ENCODE measurements at places on chromosomes 12 and 14. TPM values are rescaled to one million over a fixed set of nuclear protein-coding genes. Genes with fewer than 3 reads are reported as not detected.
A peak's percentile ranks its signal among the peaks of the same experiment; 100 is the strongest.

- no peak for ATAC-seq
Observed at GRCh38 chr14:101991352-101991751, 27.0 kb downstream of the DYNC1H1 start.

DNA sequence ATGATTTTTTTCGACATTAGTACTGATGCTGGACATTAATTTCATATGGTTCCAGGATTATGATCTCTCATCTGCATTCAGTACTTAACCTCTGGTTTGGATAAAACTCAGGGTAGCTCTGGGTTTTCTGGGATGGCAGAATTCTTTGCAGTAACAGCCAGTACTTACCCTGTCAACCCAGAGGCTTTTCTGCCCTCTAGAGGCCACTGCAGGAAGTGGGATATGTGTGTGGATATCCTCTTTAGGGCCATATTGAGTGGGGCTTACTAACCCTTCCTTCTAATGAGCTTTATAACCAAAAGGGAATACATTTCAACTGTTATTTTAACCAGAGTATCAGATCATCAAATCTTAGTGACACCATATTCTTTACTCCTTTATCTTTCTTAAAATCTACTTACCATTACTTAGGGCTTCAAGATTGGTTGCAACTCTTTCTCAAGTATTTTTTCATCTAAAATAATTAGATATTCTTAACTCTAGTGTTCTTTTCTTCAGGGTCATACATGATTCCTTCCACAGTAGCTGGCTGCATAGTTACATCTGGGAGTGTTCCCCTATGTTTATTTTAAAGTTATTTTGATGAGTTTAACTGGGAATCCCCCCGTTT, 488.0 kb upstream of the STXBP6 start:
- no peak for ATAC-seq

DNA sequence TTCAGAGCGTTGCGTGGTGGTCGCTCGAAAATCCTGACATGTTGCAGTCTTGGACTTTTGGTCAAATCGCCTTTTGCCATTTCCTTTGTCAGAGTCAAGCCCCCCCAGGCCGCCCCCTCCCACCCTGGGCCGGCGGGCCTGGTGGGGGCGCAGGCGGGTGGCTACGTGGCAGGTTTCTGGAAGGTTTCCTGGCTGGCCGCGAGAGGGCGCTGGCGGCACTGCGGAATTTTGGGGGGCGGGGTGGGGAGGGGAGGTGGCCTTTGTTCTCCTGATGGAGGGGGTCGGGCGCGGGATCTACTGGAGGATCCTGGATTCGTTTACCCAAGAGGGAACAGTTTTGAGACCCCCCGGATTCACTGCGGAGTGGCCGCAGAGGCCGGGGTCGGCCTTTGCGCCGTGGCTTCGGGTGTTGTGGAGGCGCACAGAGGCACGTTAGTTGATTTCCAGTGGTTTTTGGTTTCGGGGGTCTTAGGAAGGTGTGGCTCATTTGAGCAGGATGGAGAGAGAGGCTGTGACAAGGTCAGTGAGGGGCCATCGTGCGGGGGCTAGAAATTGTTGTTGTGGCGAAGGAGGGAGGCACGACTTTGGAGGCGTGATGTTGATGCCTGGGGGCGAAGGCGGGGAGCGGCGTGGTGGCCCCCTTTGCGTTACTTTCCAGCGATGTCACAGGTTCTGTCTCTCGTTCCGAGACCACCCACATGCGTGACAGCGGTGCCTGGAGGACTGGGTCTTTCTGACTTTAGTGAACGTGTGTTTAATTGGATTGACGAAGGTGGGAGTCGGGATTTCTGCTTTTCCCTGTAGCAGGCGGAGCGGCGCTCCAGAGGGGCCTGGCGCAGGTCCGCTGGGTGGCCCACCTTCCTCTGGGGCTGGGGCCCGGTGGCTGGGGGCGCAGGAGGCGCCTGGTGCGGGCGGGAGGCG, 1.4 kb downstream of the MEG3 start:
- no peak for ATAC-seq

- no peak for ATAC-seq
Observed at GRCh38 chr12:42144158-42144407, 591 bp downstream of the GXYLT1 start.

- no peak for ATAC-seq
Observed at GRCh38 chr12:89959179-89959578, 250.5 kb upstream of the ATP2B1 start.

- peak; percentile 58 for ATAC-seq
Observed at GRCh38 chr12:75446857-75447256, 33.7 kb upstream of the GLIPR1 start.

DNA sequence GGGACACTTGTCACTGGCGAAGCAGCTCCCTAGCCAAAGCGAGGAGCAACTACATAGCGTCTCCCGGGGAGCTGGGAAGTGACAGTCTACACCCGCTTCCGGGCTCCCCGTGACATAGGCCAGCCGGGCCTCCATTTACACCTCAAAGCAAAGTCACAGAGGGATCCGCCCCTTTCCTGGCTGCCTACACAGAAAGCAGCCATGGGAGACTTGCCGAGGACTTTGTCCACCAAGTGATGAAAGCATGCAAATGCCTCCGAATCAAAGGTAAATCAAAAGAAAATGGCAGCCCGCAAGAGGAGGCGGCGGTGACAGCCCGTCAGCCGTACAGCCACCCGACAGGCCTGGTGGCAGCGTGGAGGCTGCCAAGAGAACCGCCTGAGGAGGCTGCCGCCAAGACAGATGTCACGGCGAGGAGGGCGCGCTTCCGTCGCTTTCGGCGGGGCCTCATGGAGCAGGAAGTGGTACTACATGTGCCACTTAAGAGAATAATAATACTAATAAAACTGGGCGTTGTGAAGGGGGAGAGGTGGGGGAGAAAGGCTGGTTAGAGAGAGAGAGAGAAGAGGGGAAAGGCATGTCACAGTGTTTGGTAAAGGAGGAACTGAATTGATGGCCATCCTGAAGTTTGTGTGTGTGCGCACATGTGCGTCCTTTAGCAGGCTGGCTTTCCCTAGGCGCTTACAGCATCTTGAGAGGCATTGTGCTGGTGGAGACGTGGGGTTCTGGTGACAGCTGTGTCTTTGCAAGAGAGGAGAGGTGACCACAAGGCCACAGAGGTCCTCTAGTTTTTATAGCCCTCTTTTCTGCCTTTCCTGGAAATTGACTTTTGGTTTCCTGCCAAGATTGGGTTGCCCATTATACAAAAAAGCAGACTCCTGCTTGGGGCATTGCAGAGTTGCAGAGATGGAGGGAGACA, 661.7 kb downstream of the VRK1 start:
- ATAC-seq, result peak; percentile 48

DNA sequence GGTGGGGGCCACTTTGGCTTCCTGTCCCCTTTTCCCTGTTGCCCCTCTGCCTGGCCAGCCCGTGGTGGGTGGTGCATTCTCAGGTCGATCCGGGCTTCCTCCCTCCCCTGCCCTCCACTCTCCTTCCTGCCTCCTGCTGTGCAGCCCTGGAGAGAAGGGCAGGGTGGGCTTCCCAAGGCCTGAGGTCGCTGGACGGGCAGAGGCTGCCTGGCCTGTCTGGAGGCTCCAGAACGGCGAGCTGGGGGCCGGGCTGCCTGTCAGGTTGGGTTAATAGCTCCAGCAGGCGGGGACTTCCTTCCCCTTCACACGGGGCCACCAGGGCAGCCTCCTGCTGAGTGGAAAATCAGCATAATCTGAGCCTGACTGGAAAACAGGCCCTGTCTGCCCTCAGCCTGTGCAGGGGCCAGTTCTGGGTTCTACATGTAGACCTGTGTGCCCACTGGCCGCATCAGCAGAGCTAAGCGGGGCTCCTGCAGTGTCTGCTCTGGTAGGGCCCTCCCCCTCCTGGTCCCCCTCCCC, 11.3 kb downstream of the KIF26A start:
- peak; percentile 8 for ATAC-seq

GRCh38 chr12:63318313-63318712, 167.3 kb upstream of the AVPR1A start:
- no peak for ATAC-seq

DNA sequence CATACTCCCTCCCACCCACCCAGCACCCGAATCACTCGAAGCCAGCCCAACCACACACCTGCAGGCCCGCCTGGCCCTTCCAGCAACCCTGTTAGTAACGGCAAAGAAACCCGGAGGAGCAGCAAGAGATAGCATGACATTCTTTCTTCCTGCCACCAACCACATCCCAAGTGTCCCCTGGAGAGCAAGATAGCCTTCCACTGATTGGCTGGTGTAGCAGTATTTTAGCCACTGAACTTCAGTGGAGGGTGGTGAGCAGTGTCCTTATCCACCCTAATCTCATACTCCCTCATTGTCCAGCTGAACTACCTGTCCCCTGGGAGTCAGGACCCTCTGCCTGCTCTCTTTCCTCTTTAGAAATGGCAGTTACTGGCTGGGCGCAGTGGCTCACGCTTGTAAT, 769 bp upstream of the SLC39A5 start:
- ATAC-seq, result no peak

GRCh38 chr12:110690127-110690430, 1.2 kb upstream of the HVCN1 start:
- no peak for ATAC-seq

DNA sequence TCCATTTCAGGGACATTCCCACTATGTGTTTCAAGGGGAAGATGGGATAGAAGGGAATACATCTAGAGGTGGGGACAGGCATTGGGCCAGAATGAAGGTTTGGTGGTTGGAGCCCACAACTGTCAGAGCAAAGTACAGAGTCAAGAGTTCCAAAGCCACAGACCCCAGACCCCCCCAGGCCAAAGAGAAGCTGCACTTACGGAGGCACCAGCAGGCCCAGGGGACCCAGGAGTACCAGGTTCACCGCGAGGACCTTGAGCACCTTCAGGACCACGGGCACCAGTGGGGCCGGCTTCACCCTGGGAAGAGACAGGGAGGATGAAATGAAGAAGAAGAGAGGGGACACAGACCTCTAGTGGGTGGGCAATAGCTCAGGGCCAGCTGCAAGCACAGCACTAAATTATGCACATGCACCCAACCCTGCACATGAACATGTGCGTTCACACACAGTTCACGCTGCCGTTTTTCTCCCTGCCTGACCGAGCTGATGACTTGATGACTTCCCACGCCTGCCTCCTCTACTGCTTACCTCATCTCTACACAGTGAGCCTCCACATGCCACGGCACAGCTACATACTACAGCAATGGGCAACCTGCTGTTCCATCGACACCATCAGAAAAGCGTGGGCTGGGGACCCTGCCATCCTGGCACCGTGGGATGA, 16.7 kb downstream of the COL2A1 start:
- no peak for ATAC-seq

GRCh38 chr14:37595809-37596621, 586 bp downstream of the TTC6 start:
- peak; percentile 66 for ATAC-seq

GRCh38 chr12:57889500-57889989, 43.0 kb upstream of the CTDSP2 start:
- peak; percentile 76 for ATAC-seq

DNA sequence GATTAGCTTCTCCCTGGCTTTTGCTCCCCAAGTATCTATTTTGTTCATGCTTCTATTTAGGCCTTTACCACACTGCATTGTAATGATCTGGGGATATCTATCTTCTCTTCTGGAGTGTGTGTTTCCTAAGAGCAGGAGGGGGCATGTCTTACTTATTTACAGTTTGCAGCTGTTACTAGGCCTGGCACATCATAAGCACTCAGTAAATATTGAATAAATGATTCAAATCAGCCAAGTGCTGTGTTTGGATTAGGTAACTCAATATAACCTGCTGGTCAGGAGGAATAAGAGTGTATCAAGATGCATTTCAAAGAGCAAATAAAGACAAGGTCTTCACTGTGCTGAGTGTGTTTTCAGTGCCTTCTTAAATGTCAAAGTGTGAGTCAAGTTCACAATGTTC, 186.1 kb downstream of the FOXG1 start:
- no peak for ATAC-seq

GRCh38 chr12:20868277-20868676, 57.8 kb downstream of the SLCO1B3 start:
- ATAC-seq, result no peak

DNA sequence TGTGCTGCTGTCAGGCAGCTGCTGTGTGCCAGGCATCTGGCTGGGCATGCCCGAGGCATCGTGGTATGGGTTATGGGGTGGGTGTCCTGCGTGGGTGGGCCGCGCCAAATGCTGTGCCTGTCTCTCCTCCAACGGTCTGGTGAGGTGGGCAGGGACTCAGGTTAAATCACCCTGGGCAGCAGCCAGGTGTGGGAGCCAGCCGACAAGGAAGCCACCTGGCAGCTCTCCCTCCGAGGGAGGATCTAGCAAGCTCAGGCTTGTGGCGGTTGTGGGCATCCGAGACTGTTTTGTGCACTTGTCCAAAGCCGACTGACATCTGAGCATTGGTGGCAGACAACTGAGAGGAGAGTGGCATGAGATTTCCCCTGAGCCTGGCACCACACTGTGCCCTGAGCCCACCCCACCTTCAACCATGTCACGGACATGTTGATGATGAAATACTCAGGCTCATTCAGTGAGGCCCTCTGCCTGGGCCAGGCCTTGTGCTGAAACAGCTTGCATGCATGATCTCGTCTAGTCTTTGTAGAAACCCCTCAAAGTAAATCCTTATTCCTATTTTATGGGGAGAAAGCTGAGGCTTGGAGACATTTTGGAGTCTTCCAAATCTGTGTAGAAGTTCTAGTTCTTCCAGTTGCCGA, 181.8 kb upstream of the MYL2 start:
- no peak for ATAC-seq

DNA sequence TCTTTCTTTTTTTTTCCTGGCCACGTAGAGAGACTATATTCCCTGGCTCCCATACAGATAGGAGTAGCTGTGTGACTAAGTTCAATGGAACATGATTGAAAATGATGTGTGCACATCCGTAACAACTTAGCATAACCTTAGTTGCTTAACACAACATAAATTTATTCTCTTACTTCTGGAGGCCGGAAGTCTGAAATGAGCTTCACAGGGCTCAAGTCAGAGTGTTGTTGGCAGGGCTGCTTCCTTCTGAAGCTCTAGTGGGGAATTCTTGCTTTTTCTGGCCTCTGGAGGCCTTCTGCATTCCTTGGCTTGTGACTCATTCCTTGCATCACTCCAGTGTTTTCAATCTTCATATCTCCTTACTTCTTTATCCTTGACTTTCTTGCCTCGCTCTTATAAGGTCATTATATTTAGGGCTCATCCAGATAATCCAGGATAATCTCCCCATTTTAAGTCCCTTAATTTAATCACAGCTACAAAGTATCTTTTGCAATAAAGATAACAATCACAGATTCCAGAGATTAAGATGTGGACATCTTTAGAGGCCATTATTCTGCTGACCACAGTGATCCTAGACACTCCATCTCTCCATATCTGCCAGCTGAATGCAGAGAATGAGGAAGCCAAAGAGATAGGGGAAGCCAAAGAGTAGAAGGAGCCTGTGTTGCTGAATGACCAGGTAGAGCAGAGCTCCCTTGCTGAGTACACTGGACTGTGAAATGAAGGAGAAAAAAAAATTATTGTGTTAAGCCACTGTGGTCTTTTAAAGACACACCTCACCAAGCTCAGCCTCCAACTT, 21.0 kb upstream of the SNX6 start:
- ATAC-seq, result peak; percentile 62

- no peak for ATAC-seq
Observed at GRCh38 chr12:96522690-96523089, 33.3 kb downstream of the CFAP54 start.

The GUCY2C gene
- 0.20 TPM for total RNA-seq

The ACVRL1 gene
- total RNA-seq, result 4.9 TPM

The REM2 gene
- total RNA-seq, result 0.32 TPM

The MYH6 gene
- total RNA-seq, result not detected

The FIGNL2 gene
- total RNA-seq, result 0.16 TPM

The KLRK1 gene
- total RNA-seq, result not detected

The TSHR gene
- total RNA-seq, result not detected

The NANOG gene
- 0.52 TPM for total RNA-seq

The PARP2 gene
- total RNA-seq, result 14.1 TPM

The DBX2 gene
- not detected for total RNA-seq

The KLRB1 gene
- total RNA-seq, result 0.56 TPM

The DPF3 gene
- total RNA-seq, result 1.1 TPM

The RNASE3 gene
- total RNA-seq, result not detected

The C14orf39 gene
- not detected for total RNA-seq

The CLEC1B gene
- not detected for total RNA-seq

The RERGL gene
- total RNA-seq, result 0.40 TPM

Measured in esophagus mucosa (tissue), 1 donor.